ENCODE measurements at places on chromosomes 6 and 20.
A peak's percentile ranks its signal among the peaks of the same experiment; 100 is the strongest.

GRCh38 chr6:43271103-43271815, 26.8 kb upstream of the SLC22A7 start:
- DNase-seq = no peak

DNA sequence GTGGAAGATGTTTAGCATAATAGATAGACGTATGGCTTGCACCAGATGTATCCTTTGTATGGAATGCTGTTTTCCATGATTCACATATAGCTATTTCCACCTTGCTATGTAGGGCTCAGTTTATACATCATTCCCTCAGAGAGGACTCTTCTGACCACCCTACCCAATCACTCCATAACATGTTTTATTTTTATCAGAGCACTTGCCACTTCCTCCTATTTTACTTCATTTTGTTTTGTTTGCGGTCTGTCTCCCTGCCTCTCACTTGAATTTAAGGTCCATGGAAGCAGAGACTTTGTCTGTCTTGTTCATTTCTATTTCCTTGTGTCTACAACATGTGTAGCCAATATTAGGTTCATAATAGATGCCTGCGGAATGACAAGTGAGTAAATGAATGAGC, 266.9 kb upstream of the CITED2 start:
- no peak for DNase-seq

DNA sequence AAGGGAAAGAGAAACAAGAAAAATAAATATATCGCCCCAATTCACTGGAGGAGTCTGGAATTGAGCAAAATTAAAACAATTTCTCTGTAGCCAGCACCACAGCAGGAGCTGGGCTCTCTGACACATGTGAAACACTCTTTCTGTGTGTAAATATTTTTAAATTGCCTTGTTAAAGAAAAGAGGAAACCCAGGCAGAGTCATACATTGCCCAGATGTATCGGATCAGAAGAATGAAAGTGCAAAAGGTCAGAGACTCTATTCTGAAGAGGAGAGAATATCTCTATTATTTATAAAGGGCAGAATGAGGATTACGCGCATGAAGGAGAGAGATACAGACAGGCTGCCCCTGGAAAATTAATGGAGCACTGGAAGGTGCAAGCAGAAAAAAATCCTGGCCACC, 127.0 kb upstream of the MAN1A1 start:
- no peak for DNase-seq

DNA sequence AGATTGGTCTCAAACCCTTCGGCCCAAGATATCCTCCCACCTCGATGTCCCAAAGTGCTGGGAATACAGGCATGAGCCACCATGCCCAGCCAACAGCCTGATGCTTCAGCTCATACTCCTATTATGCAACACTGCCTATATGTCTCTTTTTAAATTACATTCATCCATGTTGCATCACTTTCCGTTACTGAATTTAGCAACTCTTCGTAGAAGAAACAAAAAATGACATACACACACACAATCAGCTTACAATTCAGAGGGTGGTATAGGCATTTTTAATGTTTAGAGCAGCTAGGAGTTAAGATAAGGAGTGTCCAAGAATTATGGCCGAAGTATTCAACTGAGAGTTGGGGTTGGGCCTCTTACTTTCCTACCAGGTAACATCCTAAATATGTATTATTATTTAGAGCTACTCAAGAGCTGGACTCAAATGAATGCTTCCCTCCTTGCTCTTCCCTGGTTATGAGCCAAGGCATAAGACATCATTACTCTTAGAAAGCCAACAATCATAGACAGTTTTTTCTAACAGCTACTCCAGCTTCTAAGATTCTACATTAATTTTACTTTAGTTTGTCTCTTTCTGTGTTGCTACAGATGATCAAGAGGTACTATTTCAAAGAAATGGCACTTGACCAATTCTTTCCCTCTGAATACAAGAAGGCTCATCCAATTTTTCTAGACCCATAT, 62.0 kb upstream of the BMP5 start:
- no peak for DNase-seq

- DNase-seq = no peak
Observed at GRCh38 chr20:10652660-10653261, 21.0 kb downstream of the JAG1 start.

GRCh38 chr20:53037621-53038020, 65.5 kb downstream of the TSHZ2 start:
- DNase-seq = no peak

DNA sequence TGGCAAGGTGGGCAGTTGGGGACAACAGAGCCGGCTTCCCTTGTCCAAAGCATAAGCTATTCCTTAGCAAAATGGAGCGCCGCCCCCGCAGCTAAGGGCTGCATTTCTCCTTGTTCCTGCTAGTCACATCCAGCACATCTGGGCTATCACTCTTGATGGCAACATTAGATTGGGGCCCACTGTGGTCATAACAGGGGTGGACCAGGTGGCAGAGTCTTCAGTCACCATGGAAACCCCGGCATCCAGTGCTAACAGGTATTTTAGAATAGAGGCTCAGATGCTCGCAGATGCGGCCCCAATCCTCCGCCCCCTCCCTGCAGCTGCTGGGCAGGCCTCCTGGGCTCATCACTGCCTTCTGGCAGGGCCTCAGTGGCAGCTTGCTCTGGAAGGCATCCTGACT, 168.2 kb upstream of the PROKR2 start:
- no peak for DNase-seq

GRCh38 chr20:63574156-63574828, at the start of gene HELZ2:
HELZ2 (minus strand) TSS chr20:63574239; CDS start chr20:63572385, 1,854 bp downstream.
- peak; percentile 72 for DNase-seq

- no peak for DNase-seq
Observed at GRCh38 chr6:128394167-128394566, 126.2 kb downstream of the PTPRK start.

DNA sequence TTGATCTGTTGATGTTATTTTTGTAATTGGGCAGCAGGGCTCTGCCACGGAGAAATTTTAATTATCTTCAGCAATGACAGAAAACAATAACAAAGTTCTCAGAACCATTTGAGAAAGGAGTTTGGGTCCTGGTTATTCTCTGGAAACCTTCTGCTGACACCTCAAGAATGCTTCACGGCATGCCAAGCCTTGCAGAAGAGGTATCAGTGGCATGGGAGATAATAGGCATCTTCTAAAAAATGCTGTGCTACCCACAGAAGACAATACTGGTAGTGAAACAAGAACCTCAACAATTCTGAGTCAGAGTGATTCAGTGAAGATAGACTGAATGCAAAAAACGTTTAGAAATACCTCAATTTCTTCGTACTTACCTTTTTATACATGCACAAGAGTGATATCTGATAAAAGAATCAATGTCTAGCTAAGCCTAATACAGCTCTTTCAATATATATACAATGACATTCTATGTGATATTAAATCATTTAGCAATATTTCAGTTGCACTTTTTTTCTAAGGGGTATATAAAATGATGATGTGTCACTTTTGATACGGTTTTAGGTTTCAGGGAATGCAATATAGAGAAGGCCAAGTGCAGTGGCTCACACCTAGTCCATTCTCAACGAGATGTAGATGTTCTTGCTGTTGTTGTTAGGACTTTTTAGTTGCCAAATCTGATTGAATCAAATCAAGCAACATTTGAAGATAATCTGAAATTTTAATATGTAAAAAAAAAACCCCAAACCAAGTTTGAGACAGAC, 110.4 kb upstream of the COL21A1 start:
- no peak for DNase-seq

DNA sequence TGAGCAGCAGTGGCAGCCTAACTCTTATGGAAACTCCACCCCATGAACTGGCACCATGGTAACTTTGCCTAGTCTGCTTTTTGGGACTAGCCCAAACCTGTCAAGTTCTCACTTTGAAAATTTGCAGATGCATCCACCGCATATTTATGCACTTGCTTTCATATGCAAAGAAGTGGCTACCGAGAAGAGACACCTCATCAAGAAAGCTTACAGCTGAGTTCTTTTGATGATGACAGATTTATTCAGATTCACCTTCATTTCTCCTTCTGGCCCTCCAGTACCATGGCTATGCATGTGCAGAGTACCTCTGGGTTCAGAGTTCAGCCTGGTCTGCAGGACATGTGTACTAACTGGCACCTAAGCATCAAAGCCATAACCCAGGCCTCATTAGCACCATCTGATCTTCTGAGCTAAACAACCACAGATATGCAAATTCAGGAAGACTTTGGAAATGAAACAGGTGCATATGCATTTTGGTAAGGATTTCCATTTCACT, 154.3 kb upstream of the TENT5A start:
- no peak for DNase-seq

DNA sequence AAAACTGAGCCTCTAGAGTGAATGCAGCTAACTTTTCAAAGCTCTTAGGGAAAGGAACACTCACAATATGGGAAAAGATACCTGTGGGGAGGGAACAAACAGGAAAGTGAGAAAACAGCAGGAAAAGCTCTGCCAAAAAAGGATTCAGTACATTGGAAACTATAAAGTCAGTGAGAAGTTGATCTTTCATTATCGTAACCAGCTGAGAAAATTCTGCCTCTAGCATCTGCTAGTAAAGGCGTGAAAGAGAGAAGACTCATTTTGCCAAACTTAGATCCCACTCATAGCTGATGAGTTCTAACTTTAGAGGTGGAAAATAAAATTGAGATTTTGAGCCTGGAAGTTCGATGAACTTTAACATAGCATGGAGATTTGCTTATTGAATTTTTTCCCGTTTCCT, 321.8 kb upstream of the RNF217 start:
- no peak for DNase-seq

DNA sequence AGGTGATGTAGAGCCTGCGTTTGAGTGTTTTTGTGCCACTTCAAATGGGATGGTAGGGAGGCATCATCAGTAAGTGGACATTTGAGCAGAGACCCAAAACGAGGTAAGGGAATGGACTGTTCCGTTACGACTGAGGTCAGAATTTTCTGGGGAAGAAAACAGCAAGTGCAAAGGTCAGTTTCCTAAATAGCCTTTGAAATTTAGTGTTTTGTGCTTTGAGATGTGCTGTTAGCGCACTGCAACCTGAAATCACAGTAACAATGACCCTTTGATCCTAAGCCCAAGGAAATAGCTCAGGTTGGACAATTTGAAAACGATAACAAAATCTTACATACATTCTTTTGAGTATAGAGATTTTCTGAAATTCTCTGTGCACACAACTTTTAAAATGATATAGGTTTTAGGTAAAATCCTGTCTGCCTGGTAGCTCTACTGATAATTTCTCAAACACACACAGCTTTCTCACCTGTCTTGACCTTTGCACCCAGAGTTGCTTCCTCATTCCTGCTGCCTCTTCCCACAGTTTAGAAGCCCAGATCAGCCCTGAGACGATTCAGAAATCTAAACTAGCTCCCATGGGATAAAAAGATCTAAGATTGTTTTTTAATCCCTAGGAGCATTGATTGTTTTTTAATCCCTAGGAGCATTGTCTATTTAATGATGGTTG, 22.1 kb downstream of the DCBLD1 start:
- DNase-seq = no peak

- peak; percentile 46 for DNase-seq
Observed at GRCh38 chr20:10508468-10509251, 73.6 kb downstream of the SLX4IP start.

DNA sequence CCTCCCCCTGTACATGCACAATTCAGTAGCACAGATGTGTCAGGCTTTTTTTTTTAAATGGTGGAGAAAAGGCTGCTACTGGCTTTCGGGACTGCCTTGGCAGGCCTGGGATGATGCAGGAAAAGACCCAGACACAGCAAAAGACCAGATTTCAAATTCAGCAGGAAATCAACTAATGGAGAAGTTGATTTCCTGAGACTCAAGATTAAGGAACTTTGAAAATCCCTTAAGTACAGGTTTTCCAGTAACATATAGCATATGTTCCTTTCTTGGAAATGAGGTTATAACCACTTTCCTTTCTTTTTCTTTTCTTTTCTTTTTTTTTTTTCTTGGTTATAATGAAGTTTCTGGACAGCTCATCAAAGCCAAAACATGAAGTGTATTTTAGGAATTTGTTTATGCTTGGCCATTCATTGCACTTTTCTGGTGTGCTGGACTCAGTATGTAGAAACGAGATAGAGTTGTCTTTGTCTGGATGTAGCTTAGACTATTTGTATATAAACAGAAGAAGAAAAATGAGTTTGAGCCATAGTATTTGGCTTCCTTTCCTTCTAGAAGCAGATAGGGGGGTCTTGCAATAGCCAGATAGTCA, 119.4 kb downstream of the SASH1 start:
- DNase-seq = no peak

DNA sequence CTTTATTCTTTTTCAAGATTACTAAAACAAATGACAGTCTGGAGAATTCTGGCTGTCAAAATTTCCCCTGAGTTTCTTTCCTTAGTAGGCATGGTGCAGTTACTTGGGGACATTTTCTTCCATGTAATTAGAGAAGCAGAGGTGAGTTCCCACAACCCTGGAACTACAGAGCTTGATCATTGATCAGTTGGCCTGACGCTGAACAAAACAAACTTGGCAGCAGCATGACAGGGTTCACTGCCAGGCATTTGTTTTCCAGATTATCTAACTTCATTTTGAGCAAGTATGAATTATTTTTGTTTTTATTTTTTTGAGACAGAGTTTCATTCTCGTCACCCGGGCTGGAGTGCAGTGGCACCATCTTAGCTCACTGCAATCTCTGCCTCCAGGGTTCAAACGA, 22.6 kb downstream of the IYD start:
- no peak for DNase-seq

DNA sequence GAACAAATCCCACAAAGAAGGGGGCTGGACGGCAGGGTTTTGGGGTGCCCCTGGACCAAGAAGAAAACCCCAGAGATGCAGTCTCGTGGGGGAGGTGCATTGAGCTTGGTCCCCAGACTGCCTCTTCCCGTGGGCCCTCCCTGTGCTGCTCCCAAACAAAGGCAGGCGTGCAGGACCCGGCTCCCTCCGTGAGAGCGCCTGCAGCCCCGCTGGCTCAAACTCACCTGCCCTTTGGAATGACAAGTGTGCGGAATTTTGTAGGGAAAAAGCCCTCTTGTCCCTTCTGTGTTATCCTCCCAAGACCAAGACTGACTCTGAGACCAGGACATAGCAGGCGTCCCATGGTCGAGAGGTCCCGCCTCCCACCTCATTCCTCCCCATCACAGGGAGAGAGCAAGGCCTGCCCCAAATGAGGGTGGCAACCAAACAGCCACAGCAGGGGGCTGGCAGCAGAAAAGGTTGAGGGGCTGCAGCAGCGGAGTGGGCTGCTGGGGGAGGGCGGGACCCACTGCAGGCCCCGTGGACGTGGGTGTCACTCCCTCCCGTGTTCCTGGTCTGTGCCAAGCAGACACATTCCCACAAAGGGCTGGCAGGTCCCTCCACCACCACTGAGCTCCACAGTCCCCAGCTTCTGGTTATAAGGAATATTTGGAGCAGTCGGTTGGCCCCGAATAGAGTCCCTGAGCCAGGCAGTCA, 5.6 kb upstream of the FRMD1 start:
- no peak for DNase-seq

GRCh38 chr6:86961455-86962200, 24.3 kb downstream of the HTR1E start:
- DNase-seq = no peak
